ENCODE measurements at places on chromosomes 7 and 10. TPM values are rescaled to one million over a fixed set of nuclear protein-coding genes. Genes with fewer than 3 reads are reported as not detected.

Gene HOXA6
- total RNA-seq = not detected

Gene DHTKD1
- total RNA-seq = 50.6 TPM

Gene CHCHD3
- 79.2 TPM for total RNA-seq

Gene CRPPA
- 4.2 TPM for total RNA-seq

All from endodermal cell (in vitro differentiated cells).